ENCODE measurements at places on chromosomes 2 and 18.

DNA sequence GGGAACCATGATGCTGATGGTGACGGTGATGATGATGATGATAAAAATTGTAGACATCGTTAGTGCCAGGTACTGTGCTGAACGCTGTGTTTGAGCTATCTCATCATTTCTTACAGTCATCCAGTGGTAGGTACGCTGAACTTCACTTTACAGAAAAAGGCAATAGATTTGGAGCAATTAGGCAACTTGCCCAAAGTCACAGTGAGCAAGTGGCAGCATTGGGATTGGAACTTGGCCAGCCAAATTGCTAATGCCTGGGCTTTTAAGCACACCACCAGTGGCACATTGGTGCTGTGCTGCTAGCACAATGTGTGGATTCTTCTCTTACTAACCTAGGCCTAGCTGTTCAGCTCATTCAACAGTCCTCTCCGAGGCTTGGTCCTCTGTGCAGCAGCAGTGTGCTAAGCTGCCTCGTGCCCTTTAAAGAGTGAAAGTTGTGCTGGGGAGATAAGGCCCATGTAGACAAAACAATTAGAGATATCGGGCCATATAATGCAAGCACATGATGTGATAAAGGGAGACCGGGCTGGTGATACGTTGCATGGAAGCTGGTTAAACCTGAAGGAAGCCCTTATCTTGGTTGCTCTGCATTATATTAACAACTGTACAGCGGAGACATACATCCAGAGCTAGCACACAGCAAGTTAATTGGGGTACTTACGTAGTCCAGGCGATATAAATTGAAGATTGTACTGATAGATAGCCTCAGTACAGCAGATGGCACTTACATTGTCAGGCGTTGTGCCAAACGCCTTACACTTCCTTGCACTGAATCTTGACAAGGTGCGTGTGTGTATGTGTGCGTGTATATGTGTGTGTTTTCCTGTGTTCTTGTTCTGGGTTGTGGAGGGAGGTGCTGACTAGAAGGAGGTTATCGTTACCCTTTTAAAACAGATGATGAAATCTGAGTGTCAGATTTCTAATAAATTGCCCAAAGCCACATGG lies 28.4 kb downstream of the HK2 start:
- no peak for DNase-seq

DNA sequence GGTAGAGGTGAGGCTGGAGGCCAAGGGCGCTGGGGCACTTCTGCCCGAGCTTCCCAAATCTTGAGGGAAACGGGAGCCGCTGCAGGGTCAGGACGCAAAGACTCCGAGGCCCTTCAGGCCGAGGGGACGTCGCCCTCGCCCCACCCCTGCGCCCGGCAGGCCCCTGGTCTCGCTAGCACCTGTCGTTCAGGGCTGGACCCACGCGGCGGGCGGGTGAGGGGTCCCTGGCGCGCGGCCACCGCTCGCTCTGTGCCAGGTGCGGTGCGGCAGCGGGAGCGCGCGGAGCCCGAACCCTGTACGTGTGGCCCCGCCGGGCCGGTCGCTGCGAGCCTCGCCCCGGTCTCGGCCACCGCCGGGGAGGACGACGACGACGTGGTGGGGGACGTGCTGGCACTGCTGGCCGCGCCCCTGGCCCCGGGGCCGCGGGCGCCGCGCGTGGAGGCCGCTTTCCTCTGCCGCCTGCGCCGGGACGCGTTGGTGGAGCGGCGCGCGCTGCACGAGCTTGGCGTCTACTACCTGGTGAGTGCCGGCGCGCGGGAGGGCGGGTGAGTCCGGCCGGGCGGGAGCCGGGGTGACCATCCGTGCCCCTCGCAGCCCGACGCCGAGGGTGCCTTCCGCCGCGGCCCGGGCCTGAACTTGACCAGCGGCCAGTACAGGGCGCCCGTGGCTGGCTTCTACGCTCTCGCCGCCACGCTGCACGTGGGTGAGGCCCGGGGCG lies 4.9 kb downstream of the ERFE start:
- DNase-seq: no peak

GRCh38 chr2:96525211-96525507 lies 11.4 kb upstream of the ARID5A start:
- DNase-seq: no peak

DNA sequence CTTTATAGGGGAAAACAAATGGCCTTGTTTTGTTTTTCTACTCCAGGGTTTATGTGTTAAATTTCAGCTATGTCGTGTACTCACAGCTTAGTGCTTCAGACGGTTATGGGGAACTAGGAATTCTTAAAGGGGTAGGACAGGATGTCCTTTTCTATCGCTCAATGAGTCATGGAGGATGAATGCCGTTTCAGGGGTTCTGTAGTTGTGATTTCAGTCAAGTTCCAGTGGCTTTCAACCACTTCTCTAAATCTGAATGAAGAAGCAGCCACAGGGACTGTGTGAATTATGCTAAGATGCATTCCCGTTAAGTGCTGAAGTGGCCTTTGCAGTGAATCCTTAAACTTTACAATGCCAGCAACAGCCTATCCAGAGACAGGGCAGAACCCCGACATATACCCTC lies 1231.7 kb upstream of the ZEB2 start:
- DNase-seq: no peak

DNA sequence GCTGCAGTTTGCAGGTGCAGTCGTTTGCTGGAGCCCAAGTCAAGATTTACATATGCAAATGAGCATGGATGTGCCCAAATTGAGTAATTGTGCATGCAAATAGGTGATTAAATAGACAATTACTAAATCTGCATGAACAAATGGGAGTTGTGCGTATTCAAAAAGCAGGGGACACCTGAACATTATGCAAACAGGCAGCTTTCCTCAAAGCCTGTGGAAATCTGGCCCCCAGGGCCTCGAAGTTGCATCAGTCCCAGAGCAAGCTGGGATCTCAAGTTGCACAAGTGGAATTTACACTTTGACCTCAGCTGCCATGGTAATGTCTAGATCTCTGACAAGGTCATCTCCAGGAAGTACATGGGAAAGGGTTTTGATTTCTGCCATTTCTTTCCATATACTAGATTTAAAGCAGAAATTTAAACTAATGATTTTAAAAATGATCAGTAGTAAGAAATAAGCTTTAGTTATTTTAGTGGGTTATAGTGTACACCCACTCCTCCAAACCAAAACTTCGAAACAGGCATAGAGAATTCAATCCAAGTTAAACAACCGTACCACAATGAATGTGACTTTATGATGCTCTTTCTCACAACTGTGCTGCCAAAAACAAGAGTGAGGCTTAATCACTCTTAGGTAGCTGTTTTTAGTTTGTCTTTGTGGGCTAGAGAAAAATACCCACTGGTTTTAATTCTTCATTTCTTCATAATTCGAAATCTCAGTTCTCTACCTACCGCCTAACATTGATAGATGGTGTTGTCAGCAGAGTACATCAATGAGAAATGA lies 110.7 kb downstream of the RND3 start:
- DNase-seq: no peak

DNA sequence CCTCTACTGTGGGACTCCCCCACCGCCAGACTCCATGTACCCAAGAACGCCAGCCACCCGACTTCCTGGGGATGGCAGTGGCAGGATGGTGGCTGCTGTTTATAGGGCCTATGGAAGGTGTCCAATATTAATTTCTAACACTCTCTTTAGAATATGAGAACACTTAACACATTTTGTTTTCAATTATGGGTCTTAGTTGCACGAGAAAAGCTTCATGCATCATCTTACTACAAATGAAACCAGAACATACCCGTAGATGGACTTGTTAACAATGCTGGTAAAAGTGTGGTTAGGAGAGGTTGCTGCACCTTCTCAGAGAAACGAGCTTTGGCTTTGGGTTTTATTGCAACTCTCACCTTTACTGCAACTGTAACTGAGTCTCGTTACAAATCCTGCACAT lies 335.6 kb upstream of the ID2 start:
- DNase-seq: no peak

DNA sequence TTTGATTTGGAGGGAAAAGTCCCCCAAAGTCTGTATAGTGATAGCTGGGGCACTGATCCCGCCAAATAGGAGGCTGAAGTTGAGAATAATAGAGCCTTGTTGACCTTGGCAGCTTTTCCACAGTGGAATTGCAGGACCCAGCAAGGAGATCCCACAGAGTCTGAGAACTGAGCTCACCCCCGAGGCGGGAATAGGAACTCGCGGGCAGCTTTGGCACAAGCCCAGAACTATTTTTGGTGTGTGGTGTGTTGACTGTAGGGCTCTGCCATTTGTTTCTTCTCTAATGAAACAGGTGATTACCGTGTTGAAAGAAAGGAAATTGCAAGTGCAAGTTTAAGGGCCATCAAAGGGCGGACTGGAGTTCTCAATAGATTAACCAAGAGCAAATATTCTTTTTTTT lies 34.0 kb downstream of the SH3RF3 start:
- DNase-seq: no peak

GRCh38 chr2:111196435-111196834 lies 75.7 kb downstream of the BCL2L11 start:
- no peak for DNase-seq

GRCh38 chr2:122858075-122858702 lies 1102.7 kb downstream of the TSN start:
- no peak for DNase-seq

GRCh38 chr2:109432421-109432820 lies 181.3 kb downstream of the SEPTIN10 start:
- DNase-seq: no peak

DNA sequence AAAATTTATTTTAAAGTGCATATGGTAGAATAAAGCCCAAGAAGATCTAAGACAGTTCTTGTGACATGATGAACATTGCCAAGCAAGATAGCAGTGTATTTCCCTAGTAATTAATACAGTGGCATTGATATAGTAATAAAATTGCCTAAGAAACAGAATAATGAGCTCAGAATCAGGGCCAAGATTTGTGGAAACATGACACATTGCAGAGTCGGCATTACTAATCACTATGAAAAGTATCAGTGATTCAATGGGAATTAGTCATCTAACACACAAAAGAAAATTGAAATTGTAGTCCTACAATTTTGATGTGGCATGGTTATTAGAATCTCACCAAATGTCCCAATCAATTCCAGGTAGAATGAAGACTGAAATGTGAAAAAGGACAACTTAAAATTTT lies 243.0 kb upstream of the CYRIA start:
- no peak for DNase-seq

- DNase-seq: peak; percentile 45
These were observed 118.6 kb downstream of the PTGR3 start for GRCh38 chr18:75090336-75090735.

DNA sequence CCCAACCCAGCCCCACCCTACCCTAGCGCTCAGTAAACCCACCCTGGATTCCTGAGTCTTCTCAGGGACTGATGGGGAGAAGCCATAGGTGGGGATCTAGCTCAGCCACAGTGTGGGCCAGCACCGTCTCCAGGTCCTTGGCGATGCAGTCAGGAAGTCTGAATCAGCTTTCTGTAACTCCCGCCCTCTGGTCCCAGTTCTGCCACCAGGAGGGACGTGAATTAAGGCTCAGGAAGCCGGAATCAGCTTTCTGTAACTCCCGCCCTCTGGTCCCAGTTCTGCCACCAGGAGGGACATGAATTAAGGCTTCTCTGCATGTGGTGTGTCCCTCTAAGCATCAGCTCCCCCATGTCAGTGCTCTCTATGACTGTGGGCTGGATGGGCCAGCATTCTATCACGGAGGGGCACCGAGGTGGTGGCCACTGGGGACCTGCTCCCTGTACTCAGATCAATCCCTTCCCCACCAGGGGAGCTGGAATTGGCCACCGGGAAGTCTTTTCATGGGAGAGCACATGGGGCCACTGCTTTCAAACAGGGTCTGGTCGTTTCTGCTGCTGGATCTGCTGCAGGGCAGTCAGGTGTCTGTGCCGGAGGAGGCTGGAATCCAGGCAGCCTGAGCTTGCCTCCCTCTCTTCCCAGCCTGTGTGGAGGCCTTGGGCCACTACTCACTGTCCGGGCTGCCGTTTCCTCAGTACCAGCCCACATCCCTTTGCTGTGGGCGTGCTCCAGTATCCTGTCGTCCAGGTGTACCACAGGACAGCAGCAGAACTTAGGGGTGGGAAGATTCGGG lies 24.7 kb downstream of the ASB18 start:
- peak; percentile 40 for DNase-seq

- no peak for DNase-seq
These were observed 2.5 kb downstream of the RTN4 start for GRCh38 chr2:55047677-55048299.

DNA sequence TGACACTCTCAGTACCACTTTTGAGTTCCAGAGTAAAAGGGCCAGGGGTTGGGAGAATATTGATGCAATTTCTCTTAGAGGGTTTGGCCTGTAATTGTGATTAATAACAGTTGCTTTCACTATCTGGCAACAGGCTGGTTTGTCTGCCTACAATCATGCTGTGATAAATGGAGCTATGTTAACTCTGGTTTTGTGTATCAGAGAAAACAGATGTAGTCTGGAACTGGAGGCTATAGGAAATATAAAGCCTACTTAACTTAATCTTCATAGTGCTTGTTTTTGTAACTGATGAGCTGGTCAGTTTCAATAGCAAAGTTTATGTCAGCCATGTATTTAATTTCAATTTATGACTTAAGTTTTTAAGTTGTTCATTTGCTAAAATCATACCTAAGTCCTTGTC lies 138.0 kb downstream of the AGPS start:
- no peak for DNase-seq

DNA sequence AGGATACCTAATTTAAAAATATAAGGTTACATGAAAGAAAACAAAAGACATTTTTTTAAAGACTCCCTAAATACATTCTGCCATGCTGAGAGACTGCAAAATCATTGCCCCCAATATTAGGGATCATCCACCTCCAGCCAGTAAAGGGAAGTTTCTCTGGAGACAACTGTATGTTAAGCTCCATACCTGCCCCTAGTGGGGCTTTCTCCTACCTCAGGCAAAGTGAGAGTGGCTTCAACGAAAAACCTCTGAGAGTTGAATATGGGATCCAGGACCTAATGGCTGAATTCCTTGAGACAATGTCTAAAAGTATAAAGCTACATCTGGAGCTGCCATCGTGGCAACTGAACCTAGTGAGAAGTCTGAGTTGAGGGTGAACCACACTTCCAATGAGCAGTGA lies 248.1 kb upstream of the FIGN start:
- DNase-seq: no peak

DNA sequence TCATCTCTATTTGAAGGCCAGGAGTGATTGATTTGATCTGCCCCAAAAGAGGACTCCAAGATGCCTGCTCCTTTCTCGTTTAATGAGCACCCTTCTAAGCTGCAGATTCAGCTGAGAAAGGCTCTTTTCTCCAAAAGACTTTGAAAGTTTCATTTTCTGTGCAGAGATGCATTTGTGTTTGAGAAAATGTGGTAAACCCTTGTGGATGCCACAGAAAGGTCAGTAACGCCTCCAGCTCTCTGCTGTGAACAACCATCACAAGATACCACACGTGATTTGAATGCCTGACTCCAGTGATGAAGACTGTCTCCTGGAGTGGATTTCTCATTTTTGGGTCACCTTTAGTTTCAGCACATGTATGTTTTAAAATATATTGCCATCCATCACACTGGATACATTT lies 35.0 kb upstream of the CCDC85A start:
- DNase-seq: no peak

- DNase-seq: no peak
These were observed 44.9 kb upstream of the ORC2 start for GRCh38 chr2:201008296-201008829.

GRCh38 chr18:3248658-3249359 lies 1.2 kb downstream of the MYL12A start:
- no peak for DNase-seq

GRCh38 chr2:228516019-228516418 lies 334.5 kb upstream of the SPHKAP start:
- DNase-seq: no peak

All from type B pancreatic cell (in vitro differentiated cells).